Placental epithelial cell (primary cell): ENCODE measurements at places on chromosomes 6 and 20. TPM values are rescaled to one million over a fixed set of nuclear protein-coding genes. Genes with fewer than 3 reads are reported as not detected.

NFATC2 gene
- 1.2 and 5.1 TPM in 2 replicates for total RNA-seq

PDYN gene
- not detected in 2 replicates for total RNA-seq

PAK1IP1 gene
- total RNA-seq: 5.5 and 9.3 TPM in 2 replicates

MEI4 gene
- 0.22 TPM in 1 of 2 replicates, not detected in the other for total RNA-seq

TRAPPC3L gene
- not detected in 2 replicates for total RNA-seq

LBP gene
- 0.11 TPM in 1 of 2 replicates, not detected in the other for total RNA-seq

MYBL2 gene
- 6.3 and 45.0 TPM in 2 replicates for total RNA-seq

COL20A1 gene
- not detected in 2 replicates for total RNA-seq
